ENCODE measurements at places on chromosomes 2 and 18.

DNA sequence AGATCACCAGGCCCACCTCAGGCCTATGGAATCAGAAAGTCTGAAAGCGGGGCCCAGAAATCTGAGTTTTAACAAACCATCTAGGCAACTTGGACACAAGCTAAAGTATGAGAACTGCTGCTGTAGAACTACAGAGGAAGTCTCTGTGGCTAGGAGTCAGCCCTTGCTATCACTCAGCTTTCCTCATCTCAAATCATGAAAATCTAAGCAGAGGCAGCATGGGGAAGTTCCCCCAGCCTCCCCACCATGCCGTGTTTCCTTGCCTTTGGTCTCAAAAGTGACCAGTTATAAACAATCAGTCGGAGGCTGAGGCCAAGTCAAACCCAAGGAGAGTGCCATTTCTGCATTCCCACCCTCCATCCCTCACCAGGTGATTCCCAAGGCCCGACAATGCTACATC lies 404.7 kb downstream of the BCL11A start:
- peak; percentile 24 for DNase-seq

DNA sequence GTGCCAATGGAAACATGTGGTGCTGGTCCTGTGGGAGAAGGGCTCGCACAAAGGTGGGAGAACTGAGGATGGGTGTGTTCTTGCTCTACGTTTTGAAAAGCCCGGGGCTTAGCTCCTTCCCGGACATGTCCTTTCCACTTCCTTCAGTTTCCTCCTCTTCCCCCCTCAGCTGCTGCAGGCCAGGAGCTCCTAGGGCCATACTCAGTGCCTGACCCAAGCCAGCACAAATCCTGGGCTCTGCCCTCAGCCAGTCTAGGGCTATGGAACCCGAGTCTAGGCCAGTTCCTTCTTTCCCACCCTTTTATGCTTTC lies 1.4 kb upstream of the SIX2 start:
- no peak for DNase-seq

DNA sequence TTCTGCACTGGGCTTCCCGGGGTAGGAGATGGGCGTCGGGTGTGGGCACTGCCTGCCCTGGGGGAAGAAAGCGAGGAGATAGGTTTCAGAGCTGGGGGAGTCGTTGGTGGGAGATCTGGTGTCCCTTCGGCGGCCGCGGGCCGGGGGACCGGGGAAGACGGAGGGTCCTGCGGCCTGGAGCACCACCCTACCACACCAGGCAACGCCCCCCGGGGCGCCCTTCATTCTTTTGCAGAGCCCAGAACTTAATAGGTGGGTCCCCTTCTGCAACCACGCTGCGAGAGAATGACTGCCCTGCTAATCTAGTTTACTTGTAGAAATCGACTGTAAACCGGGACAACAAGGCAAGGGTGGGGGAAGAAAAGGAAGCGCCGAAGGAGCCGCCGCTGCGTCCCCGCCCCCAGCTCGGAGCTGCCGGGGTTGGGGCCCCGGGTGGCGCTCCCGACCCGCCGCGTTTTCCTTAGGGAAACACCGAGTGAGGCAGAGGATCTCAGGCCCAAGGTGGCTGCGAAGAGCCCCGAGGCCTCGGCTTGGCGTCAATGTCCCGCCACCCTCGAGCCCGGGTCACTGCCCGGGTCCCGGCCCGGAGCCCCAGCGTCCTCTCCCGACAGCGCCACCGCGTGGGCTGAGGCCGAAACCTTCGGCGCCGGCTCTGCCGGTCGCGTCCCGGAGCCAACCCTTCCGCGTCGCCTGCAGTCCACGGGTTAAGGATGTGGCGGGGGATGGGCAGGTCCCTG lies 5.4 kb upstream of the SATB2 start:
- DNase-seq: peak; percentile 56

DNA sequence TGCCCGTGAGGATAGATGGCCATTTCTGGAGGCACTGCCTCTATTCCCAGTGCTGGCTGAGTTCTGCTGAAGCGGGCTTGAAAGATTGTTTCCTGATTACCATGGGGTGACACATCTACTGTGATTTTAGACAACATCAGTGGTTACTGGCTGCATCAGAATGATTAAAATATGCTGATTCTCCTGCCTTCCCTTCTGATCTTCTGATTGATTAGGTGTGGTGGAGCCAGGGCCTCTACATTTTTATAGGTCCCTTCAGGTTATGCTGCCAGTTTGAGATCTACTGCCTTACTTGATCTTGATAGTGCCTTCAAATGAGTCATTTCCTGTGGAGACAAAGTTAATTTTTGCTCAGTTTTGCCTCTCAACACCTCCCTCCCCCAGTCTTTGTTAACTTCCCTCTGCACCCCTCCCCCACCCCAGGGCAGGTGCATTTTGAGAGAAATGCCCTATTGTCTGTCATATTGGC lies 31.6 kb upstream of the SNORC start:
- peak; percentile 50 for DNase-seq

DNA sequence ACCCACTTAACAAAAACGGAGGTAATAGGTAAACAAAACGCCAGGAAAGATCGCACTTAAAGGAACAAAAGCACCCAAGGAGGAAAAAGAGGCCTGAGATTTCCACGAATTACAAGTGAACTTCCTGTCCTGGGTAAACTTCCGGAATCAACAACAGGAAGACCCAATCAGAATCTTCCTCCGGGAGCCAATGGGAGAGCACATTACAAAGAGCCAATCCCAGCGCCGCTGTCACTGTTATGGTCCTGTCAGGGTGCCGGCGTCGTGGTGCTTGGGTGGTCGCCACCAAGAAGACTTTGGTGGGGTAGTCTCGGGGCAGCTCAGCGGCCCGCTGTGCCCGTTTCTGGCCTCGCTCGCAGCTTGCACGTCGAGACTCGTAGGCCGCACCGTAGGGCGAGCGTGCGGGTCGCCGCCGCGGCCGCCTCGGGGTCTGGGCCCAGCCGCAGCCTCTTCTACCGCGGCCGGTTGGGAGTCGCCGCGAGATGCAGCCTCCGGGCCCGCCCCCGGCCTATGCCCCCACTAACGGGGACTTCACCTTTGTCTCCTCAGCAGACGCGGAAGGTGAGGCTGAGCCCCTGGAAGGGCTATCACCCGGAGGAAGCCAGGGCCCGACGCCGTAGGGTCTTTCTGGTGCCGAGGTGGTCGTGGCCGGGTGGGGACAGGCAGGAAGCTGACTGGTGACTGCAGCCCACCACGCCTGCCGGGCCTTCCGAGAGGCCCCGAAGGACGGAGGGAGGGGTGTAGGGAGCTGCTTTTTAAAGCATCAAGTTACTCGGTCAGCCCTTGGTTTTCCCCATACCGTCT lies at the start of gene YIPF4:
YIPF4 (plus strand) TSS at position 231 of the 804 bp plus-strand sequence; CDS start at position 483, 252 bp downstream.
- peak; percentile 96 for DNase-seq

GRCh38 chr2:85734942-85735608 lies 18.7 kb upstream of the ATOH8 start:
- no peak for DNase-seq

DNA sequence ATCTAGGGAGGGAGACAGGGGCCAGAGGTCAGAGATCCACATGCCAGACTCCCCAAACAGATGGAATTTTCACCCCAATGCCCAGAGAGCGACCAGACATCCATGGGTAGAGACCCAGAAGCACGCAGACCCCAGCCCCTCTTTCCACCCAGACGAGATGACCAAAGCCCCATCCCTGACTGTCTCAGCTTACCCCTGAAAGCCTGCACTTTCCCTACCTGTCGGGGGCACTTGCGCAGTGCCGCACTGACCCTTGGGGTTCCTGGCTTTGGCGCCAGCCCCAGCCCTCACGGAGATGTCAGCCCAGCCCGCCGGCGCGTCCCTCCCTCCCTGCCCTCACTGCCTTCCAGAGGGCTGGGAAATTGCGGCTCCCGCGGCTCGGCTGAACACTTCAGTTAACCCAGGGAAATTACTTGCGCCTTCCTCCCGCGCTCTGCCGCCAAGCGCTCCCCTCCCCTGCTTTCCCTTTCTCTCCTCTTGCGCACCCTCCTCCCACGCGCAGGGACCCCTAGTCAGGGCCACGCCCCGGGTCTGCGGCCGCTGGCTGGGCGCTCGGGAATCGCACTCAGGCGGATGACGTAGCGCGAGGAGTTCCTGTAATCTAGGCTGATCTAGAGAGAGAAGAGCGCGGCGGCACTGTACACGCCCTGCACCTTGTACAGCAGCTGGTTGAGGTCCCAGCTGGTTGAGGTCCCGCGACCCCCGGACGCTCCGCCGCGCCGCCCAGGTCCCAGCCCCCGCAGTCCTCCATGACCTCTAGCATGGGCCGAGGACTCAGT lies 12.0 kb downstream of the ALPG start:
- DNase-seq: no peak

DNA sequence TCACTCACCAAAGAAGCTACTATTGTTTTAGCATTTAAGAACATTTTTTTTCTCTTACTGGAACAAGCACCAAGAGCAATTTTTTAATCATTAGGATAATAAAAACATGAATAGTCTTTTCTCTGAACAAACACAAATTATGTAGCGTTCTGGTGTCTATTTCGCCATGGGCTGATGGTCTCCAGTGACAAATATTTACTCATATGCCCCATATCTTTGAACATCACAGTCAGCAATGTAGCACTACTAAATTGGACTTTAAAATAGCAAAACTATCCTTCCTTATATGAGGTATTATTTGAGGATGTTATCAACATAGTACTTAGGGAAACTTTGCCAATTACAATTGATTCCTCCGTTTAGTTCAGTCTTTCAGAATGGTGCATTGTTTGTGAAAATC lies 1326.0 kb upstream of the ZEB2 start:
- DNase-seq: no peak

GRCh38 chr2:120572226-120572625 lies 163.4 kb upstream of the GLI2 start:
- no peak for DNase-seq

- DNase-seq: no peak
Measured at GRCh38 chr2:105239924-105240323, 1.6 kb upstream of the GPR45 start.

DNA sequence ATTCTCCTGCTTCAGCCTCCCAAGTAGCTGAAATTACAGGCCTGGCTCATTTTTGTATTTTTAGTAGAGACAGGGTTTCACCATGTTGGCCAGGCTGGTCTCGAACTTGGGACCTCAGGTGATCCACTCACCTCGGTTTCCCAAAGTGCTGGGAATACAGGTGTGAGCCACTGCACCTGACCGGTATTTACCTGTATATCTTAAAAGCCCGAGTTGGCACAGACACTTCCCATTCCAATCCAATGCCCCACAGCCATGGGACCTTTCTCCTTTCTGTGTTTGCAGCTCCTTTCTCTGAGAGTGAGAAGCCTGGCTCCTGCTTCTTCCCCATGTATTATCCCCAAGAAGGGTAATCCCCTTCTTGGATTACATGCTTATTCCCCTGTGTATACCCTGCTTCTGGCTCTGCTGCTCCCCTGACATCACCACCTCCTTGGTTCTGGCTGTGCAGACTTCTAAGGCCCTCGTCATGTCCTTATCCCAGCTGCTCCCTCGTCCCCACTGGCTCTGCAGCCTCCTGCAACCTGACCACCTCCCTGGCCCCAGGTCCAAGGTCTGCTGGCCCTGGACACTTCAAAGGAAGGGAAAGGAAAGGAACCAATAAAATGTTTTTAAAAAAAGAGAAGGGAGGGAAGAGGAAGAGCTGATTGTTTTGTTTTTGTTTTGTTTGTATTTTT lies 52.8 kb downstream of the INPP5D start:
- no peak for DNase-seq

GRCh38 chr2:144366825-144367429 lies 153.0 kb downstream of the ZEB2 start:
- no peak for DNase-seq

DNA sequence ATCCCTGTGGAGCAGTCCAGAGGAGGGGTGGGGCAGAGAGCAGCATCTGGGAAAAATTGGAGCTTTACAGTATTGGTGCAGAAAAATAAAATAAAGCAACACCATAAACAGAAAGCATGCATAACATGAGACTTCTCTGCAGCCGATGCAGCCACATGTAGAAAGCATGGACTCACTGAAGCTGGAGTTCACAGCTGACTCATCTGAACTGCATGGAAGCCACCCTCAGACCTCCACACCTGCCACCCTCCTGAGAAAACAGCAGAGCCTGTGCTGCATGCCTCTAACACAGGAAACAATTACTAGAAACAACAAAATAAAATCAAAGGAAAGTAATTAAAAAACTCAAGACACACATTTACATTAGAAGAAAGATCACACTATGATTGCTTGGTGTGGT lies 169.4 kb upstream of the ALKAL2 start:
- DNase-seq: no peak

GRCh38 chr18:10926621-10927161 lies 222.7 kb downstream of the PIEZO2 start:
- no peak for DNase-seq

DNA sequence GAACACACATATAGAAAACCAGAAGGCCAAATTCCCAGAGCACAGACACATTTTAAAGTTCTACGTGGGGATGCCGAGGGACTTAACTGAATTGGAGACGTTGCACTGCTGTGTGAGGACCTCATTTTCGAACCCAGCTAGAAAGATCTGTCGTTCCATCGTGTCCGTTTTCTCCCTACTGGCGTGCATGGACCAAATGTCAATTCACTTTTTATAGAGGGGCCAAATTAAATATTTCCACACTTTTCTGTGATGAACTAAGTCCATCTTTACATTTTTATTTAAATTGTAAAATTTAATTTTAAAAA lies 692 bp upstream of the TSHZ1 start:
- no peak for DNase-seq

DNA sequence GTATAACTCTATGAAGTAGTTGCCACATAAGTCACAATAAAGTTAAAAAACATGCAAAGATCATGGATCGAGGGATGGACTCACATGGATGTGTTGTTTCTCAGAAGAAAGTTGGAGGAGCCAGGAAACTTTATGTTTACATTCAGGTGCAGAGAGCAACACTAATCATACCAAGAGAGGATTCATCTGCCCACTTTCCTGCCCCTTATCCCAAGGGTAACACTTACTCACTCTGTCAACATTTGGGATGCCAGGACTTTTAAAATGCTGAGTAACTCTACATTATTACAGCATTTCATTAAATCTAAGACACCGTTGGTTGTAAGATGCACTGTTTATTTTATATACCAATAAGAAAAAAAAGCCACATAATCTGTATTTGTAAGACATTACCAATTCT lies 170.4 kb downstream of the KCNE4 start:
- DNase-seq: no peak

DNA sequence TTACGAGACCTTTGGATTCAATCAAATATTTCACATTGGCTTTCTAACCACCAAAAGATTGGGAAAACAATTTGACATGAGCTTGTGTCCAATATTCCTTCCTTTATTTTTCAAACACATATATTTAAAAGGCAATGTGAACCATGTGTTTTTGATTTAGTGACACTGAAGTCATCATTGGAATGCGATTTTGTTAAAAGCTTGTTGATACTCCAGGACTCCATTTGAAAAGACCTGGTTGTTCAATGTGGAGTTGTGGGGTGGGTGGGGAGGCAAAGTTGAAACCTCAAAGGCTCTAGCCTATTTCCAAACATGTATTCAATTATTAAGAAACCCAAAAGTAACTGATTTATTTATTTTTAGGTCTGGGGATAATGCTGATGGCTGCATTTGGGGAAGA lies 114.1 kb upstream of the TRIB2 start:
- DNase-seq: no peak
